ENCODE measurements at places on chromosomes 3 and 15.

DNA sequence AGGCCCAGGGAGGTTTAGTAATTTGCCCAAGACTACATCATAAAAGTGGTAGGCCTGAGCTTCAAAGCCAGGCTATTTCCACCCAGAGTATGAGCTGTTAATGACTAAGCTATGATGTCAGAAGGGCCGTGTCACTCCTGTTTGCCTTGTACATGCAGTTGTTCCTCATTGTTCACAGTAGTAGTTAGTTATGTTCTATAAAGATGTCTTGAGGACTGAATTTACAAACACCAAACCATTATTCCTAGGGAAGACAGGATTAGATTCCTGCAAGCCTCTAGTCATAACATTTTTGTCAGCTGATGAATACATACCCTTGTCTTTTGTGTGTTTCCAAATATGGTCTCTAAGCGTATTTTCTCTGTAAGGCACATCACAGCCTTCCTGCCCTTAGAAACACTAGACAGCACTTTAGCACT, 20.9 kb upstream of the LARS2 start:
- no peak for DNase-seq

- DNase-seq: no peak
Measured at GRCh38 chr3:153599685-153600084, 437.7 kb downstream of the RAP2B start.

GRCh38 chr3:179028408-179028807, 43.2 kb downstream of the ZMAT3 start:
- DNase-seq: no peak

DNA sequence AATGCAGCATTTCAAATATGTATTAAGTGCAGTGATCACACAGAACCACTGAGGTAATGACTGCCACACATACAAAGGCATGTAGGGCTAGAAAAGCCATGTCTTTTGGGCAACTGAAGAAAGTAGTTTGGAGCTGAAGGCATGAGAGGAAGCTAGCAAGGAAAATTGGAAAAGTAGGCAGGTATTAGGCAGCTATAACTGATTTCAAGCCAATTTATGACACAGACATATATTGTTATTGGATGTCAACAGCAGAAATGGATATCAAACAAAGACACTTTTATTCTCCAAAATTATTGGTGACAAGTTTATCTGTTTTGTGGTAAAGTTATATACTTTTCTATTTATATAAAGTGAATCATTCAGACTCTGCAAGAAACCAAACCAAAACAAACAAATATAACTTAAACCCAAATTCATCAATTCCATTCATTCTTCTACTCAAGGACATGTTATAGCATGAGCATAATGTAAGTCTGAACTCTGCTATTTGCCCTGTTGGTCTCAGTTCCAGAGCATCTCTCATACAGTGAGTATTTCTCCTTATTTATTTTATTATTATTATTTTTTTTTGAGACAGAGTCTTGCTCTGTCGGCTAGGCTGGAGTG, 307.4 kb upstream of the COL8A1 start:
- DNase-seq: no peak

DNA sequence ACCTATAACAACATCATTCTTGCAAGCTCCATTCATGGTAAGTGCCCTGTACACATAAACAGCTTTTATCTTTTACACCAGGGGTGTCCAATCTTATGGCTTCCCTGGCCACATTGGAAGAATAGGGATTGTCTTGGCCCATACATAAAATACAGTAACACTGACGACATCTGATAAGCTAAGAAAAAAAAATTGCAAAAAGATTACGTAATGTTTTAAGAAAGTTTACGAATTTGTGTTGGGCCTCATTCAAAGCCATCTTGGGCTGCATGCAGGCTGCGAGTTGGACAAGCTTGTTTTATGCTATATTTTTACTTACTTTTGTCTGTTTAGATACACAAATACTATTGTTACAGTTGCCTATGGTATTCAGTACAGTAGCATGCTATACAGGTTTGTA, 31.6 kb downstream of the ZNF654 start:
- DNase-seq: no peak
